MV-4-11 (cell line): ENCODE measurements at places on chromosomes 6 and 20.

GRCh38 chr6:45608252-45608913 is 230.6 kb upstream of the SUPT3H start:
- no peak for DNase-seq

- DNase-seq: no peak
Measured at GRCh38 chr20:49275636-49276035, 2.2 kb downstream of the ZNFX1 start.

GRCh38 chr20:19547547-19547946 is 210.5 kb upstream of the RIN2 start:
- no peak for DNase-seq

DNA sequence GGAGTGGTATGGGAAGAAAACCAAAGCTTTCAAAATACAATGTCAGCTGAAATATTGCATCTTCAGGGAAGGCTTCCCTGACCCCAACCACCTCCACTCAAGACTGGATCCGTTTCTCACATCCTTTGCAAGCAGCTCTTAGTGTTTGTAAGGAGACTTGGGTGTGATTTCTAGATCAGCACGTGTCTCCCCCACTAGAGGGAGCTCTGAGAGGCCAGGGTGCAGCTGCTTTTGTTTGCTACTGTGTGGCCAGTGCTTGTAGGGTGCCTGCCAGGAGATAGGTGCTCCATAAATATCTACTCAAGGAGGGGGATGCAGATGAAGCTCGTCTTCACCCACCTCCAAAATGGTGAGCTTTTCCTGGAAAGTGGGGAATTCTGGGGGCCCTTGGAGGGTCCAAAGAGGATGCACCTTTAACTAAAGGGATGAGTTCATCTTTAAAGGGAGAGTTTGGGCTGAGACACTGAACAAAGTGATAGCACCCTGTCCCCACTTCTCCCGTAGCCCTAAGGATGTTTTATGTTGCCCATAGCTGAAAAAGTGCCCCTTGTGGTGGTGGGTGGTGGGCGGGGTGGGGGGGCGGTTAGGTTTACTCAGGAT is 52.6 kb upstream of the MAFB start:
- DNase-seq: peak; percentile 60

DNA sequence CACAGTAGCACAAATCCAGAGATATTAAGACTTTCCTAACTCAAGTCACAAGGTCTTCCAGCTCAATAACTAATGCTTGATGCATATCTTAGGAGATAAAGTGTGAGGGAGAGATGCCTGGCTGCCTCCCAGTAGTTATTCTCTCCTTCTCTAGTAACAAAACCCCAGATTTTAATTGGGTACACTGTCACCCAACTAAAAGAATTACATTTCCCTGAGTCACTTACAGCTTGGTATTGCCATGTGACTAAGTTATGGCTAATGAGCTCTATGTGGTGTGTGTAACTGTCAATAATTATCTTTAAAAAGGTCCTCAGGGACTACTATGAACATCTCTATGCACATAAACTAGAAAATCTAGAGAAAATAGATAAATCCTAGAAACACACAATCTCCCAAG is 32.0 kb downstream of the KIF6 start:
- DNase-seq: no peak

DNA sequence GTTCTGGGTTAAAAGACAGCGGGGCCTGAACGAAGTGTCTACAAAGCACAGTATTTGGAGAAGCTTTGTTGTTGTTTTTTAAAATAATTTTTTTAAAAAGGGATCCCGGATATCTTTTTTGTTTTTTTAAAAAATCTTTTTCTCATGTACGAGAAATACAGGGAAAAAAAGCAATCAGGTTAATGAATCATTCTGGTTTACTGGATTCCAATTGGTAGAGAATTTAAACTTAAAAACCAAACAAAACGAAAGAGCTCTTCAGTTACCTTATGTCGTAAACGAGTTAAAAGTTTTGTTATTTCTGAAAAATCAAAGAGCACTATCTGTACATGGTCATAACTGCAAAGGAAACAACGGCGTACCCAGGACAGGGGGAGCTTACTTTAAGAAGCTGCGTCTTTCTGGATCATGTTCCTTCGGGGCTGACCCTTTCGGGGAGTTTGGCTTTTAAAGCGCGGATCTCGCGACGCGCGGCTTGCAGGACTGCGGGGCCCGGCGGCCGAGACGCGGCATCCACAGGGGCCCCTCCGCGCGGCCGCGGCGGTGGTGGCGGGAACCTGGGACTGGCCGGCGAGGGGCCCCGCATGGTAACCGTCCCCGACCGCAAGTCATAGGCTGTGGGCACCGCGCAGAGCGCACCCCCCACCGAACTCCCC is 927 bp downstream of the IL20RA start:
- DNase-seq: no peak

GRCh38 chr20:20459726-20460125 is 91.8 kb downstream of the INSM1 start:
- DNase-seq: no peak

DNA sequence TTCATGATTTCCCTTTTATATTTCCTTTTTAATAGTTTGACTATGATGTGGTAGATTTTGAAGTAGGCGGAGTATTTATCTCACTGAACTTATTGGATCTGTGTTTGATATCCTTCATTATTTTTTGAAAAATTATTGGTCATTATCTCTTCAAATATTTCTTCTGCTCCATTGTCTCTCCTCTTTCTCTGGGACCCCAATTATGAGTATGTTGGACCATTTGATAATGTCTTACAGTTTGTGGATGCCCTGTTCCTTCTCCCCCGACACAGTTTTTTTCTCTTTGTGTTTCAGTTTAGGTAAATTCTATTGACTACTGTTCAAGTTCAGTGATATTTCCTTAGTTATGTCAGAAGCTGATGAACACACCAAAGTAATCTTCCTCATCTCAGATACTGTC is 49.4 kb upstream of the COL10A1 start:
- DNase-seq: no peak

DNA sequence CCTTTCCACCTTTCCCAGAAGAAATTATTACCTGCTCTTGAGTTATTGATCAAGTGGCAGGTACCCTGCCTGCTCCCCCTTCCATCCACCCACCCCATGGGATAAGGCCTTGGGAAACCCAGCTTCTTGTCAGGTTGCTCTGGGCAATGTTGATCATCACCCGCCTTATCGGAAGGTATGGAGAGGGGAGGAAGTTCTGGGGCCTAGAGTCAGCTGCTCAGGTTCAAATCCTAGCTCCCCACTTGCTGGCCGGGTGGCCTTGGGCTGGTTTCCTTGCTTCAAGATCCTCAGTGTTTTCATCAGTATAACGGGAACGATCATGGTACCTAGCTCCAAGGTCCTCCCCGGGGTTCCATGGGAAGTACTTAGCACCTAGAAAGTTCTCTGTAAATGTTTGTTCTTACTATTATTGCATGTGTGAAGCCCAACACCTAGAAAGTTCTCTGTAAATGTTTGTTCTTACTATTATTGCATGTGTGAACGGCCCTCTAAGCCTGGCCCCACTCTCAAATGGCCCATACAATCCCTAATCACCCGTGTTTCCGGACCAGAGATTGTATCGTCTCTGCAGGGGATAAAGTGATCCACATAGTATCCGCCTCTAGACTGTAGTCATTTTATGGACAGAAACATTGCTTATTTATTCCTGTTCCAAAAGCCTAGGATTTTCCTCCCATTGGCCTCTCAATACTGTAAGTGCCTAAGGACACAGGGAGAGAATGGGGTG is 1.1 kb upstream of the PREX1 start:
- DNase-seq: no peak

- no peak for DNase-seq
Measured at GRCh38 chr20:59331721-59332329, 31.4 kb downstream of the EDN3 start.

DNA sequence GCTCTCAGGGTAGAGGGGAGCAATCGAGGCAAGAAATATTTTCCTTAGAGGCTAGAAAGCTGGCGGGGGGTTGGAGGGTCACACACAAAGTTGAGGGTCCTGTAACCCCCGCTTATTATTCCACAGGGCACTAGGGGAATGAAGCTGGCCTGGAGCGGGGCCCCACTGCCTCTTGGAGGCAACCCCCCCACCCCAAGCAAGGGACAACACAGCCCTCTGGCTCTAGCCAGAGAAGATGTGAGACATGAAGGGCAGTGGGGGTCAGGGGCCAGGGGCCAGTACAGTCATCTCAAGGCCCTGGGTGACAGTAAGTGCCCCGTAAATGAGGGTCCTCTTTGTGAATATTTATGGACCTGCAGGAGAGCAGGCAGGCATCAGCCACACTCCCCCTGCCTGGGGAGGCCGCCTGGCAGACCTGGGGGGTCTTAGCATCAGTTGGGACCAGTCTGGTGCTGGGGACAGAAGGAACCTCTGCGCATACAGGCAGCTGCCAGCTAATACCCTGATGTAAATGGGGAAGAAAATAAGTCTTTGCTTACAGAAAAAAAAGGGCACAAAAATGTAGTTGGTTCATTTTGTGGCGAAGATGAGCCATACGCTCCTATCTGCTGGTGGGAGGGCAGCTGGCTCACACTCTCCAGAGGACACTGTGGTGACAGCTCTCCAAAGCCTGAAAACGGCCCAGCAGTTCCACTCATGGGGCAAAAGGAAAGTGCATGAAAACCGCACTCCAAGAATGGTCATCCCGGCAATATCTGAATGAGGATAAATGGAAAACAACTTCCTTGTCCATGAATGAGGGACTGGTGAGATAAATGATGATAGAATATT is 21.9 kb downstream of the SPATA2 start:
- DNase-seq: peak; percentile 88

- no peak for DNase-seq
Measured at GRCh38 chr6:38039502-38039901, 220.0 kb downstream of the ZFAND3 start.

- DNase-seq: no peak
Measured at GRCh38 chr6:103236923-103237322, 1622.8 kb downstream of the HACE1 start.

GRCh38 chr6:17218023-17218748 is 63.0 kb upstream of the RBM24 start:
- DNase-seq: no peak

DNA sequence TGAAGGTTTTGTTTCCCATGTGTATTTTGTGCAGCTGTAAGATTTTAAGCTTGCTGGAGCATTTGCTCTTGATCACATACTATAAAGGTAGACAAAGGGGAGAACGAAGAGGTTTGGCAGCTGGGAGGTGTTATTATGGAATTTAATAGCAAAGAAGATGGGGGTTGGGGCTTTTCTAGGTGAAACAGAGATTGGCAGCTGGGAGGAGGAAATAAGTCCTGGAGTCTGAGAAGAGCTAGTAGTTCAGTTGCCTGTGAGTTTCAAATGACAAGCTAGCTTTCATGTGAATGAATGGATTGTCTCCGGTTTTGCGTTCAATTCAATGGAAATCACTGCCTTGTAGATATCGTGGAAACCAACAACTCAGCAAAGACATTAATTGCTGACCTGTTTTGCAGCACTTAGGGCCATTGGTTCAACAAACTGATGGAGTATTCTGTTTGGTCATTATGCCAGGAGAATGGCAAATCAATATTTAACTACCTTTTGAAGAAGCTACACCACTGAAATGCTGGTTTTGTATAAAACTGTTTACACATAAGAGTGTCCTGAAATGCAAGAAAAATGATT is 38.1 kb upstream of the FLRT3 start:
- DNase-seq: no peak

GRCh38 chr20:62342910-62343309 is 24.2 kb downstream of the LAMA5 start:
- no peak for DNase-seq

DNA sequence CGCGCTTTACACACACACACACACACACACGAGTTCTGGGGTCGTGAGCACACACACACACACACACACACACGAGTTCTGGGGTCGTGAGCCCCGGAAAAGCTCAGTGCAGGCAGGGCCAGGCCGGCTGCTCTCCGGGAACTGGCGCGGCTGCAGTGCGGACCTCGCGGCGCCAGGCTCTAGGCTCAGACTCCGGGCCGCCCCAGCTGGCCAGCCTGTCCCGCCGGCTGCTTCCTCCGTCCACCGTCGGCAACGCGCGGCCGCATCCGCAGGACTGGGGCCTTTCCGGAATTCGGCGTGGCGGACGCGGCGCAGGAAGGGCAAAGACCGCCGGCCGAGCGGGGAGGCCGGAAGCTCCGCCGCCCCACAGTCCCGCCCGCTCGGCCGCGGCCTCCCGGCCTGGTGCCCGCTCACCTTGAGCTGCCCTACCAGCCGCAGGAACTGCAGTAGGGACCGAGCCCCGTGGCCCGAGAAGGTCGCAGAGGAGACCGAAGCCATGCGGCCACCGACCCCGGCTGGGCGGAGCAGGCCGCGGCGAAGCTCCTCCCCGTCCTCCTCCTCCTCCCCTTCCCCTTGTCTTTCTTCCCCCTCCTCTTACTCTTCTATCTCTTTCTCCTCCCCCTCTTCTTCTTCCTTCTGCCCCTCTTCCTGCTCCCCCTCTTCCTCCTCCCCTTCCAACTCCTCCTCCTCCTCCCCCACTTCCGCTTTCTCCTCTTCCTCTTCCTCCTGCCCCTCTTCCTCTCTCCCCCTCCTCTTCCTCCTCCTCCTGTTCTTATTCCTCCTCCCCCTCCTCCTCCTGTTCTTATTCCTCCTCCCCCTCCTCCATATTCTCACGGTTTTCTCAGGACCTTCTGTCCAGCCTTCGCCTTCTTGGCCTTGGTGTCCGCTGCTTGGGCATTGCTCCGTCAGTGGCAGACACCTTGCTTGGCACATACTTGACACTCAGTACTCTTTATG is at the start of gene HDDC2:
HDDC2 (minus strand) TSS at position 533 of the 957 bp plus-strand sequence; CDS start at position 498, 35 bp downstream.
- peak; percentile 49 for DNase-seq

GRCh38 chr6:23678626-23679025 is 447.4 kb upstream of the NRSN1 start:
- no peak for DNase-seq

- DNase-seq: no peak
Measured at GRCh38 chr6:119323478-119323877, 26.1 kb downstream of the MAN1A1 start.

DNA sequence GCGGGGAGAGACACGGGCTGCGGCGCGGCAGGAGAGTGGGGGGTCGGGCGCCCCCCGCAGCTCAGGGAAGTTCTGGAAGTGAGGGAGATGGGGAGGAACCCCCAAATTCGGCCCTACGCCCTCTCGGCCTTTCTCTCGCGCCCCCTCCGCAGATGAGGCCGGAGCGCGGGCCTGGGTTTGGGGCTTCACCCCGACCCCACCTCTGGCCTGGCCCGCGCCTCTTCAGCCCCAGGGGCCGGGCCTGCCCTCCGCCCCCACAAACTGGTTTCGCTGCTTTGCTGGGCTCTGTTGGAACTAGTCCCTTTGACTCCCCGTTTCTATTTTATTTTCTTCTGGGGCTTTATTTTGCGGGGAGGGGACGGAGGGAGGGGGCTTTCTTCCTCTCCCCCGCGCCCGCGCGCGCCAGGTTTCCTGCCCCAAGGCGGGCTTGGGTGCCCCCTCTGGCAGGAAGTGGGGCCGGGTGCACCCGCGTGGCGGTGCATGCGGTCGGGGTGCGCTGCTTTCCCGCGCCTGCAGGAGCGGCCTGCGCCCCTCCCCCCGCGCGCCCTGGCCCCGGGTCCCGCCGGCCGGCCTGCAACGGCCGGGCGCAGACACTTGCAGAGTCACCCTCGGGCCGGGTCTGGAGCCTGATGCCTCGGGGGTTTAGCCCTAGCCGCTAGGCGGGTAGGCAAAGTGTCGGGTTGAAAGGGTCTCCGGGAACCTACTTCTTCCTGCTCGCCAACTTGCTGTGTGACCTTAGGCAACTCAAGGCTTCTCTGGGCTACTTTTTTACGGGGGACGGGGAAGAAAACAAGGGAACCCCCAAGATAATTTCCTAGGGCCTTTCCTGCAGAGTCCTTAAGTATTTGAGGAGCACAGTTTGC is 1.3 kb downstream of the HMGA1 start:
- peak; percentile 58 for DNase-seq

GRCh38 chr6:12342664-12343063 is 52.5 kb downstream of the EDN1 start:
- no peak for DNase-seq
